ENCODE measurements at places on chromosomes 1 and 21. TPM values are rescaled to one million over a fixed set of nuclear protein-coding genes. Genes with fewer than 3 reads are reported as not detected.
A peak's percentile ranks its signal among the peaks of the same experiment; 100 is the strongest.

- H3K36me3 ChIP-seq, result no peaks in the 10 kb centered on the region
- no peak overlapping the region for H3K4me3 ChIP-seq
- H3K27me3 ChIP-seq, result no peaks in the 10 kb centered on the region
- H3K27ac ChIP-seq, result peak overlapping the region; percentile 45
These were observed 3.8 kb upstream of the ATP6V1G3 start for GRCh38 chr1:198544265-198544664.

DNA sequence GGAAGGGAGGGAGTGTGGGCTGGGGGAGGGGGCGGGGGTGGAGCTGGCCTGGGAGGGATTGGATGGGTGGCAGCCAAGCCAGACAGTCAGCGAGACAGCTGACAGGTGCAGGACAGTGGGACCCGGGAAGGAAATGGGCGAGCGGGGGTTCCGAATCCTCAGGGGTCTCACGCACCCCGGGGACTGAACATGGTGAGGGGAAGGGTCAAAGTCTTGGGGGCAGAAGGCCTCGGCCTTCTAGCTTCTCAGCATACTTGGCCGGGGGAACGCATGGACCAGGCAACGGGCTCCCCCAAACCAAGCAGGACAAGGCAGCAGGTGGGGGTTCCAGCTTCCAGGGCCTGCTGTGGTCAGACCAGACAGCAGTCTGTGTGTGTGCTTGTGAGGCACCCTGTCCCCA is 23.1 kb downstream of the CASZ1 start:
- H3K27me3 ChIP-seq, result peaks cover 9% of the 10 kb centered on the region
- DNase-seq, result no peak
- no peaks in the 10 kb centered on the region for H3K4me1 ChIP-seq
- no peaks in the 10 kb centered on the region for H3K36me3 ChIP-seq
- H3K4me3 ChIP-seq, result no peak overlapping the region
- H3K27ac ChIP-seq, result no peak overlapping the region

DNA sequence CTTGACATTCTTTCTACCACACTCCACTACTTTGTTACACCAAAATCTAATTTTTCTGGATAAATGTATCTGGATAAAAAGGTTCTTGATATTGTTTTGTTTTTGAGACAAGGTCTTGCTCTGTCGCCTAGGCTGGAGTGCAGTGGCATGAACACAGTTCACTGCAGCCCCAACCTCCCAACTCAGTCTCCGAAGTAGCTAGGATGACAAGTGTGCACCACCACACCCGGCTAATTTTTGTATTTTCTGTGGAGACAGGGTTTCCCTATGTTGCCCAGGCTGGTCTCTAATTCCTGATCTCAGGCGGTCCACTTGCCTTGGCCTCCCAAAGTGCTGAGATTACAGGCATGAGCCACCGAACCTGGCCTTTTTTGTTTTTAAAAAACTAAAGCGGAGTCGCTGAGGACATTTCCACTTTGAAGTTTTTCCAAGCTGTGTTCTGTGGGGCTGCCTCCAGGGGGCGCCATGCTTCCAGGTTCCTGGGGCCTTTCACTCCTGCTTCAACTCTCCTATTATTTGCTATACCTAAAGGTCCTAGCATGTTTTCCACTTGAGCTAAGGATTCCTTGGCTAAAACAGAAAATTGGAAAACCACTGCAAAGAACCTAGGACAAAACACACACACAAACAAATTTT is 14.1 kb upstream of the NCMAP start:
- no peaks in the 10 kb centered on the region for H3K27me3 ChIP-seq
- no peaks in the 10 kb centered on the region for H3K36me3 ChIP-seq
- H3K4me3 ChIP-seq, result no peak overlapping the region
- H3K4me1 ChIP-seq, result peaks cover 7% of the 10 kb centered on the region
- H3K27ac ChIP-seq, result no peak overlapping the region

BRDT gene
- total RNA-seq, result 0.43 TPM

GRCh38 chr1:89553157-89553556 is 28.5 kb downstream of the LRRC8B start:
- no peaks in the 10 kb centered on the region for H3K27me3 ChIP-seq
- H3K36me3 ChIP-seq, result no peaks in the 10 kb centered on the region
- H3K4me1 ChIP-seq, result peaks cover 20% of the 10 kb centered on the region
- peak overlapping the region; percentile 22 for H3K27ac ChIP-seq
- no peak for DNase-seq
- no peak overlapping the region for H3K4me3 ChIP-seq

GRCh38 chr1:198083549-198083948 is 73.2 kb upstream of the NEK7 start:
- no peaks in the 10 kb centered on the region for H3K36me3 ChIP-seq
- DNase-seq, result no peak
- H3K4me3 ChIP-seq, result no peak overlapping the region
- H3K27me3 ChIP-seq, result no peaks in the 10 kb centered on the region

SLC44A5 gene
- 0.28 TPM for total RNA-seq

GRCh38 chr1:1397839-1398523 is 1.2 kb downstream of the CCNL2 start:
- peaks cover 74% of the 10 kb centered on the region for H3K36me3 ChIP-seq
- peak overlapping the region; percentile 92 for H3K4me3 ChIP-seq
- no peaks in the 10 kb centered on the region for H3K27me3 ChIP-seq
- peaks cover 18% of the 10 kb centered on the region for H3K4me1 ChIP-seq
- no peak overlapping the region for H3K27ac ChIP-seq

DNA sequence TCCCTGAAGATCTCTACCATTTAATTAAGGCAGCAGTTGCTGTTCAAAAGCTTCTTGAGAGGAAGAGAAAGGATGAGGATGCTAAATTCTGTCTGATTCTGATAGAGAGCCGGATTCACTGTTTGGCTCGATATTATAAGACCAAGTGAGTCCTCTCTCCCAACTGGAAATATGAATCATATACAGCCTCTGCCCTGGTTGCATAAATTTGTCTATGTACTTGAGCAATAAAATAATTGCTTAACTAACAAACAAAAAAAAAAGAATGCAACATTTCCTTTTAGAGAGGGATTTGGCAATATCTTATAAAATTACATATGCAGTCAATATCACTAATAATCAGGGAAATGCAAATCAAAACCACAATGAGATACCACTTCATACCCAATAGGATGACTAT is 26.8 kb downstream of the ALDH9A1 start:
- H3K27me3 ChIP-seq, result no peaks in the 10 kb centered on the region
- peaks cover 42% of the 10 kb centered on the region for H3K36me3 ChIP-seq
- H3K4me1 ChIP-seq, result no peaks in the 10 kb centered on the region
- DNase-seq, result no peak
- H3K27ac ChIP-seq, result peak overlapping the region; percentile 9

ZNF683 gene
- 0.51 TPM for total RNA-seq

- no peak overlapping the region for H3K4me3 ChIP-seq
- no peaks in the 10 kb centered on the region for H3K27me3 ChIP-seq
- no peaks in the 10 kb centered on the region for H3K36me3 ChIP-seq
- DNase-seq, result no peak
These were observed 28.5 kb downstream of the IL12RB2 start for GRCh38 chr1:67336157-67336556.

DNA sequence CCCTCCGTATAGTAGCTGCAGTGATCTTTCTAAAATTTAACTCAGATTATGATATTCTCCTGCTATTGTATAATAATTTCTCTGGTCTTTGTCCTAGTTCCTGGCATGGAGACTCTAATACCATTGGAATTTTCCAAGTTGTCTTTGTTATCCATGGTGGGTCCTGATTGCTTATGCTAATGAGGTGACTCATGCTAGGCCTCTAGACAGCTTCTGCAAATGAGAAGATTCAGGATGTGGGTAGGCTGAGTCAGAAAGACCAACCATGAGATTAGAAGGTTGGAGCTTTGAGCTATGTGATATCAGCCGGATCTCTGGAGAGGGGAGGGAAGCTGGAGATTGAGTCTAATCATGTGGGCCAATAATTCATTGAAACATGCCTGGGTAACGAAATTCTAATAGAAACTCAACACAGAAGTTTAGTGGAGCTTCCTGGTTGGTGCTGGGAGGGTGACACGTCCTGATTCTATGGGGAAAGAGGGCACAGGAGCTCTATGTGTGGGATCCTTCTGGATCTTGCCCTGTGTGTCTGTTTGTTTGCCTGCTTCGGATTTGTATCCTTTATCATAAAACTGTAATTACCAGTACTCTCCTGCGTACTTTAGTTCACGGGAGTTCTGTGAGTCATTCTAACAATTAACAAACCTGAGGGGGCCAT is 73.2 kb upstream of the CNIH3 start:
- H3K27me3 ChIP-seq, result no peaks in the 10 kb centered on the region
- no peak for DNase-seq
- H3K4me1 ChIP-seq, result no peaks in the 10 kb centered on the region
- no peaks in the 10 kb centered on the region for H3K36me3 ChIP-seq
- no peak overlapping the region for H3K4me3 ChIP-seq
- no peak overlapping the region for H3K27ac ChIP-seq

DNA sequence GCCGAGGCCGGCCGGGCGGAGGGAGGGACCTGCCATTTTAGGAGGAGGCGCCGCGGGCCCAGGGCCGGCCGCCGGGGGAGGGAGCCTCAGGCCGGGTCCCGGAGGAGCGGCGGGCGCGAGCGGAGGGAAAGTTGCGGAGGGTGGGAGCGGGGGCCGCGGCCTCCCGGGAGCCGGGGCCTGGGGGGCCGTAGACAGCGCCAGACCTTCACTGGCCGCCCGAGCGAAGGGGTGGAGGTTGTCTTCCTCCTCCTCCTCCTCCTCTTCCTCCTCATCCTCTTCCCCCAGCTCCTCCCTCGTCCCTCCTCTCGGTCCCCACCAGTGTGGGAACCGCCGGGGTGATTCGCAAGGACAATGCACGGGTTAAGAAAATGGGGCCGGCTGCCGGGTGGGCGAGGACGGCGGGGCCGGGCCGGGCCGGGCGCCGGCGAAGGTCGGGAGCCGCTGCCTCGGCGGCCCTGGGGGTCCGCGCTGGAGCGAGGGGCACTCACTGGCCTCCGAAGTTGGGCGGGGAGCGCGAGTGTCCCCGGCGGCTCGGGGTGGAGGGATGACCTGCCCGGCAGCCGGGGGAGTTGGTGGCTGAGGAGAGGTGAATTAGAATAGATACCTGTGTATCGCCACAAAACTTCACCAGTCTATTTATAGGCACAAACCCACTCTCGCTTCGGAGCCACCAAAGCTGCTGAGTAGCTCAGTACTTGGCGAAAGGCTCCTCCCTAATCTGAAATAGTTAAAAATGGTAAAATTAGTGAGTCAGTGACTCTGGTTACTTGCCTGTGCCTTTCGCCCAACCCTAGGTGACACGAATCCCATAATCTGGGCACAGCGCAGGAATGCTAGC is 1.3 kb downstream of the DYRK1A start:
- H3K27me3 ChIP-seq, result no peaks in the 10 kb centered on the region
- peak overlapping the region; percentile 99 for H3K27ac ChIP-seq
- H3K4me1 ChIP-seq, result peaks cover 65% of the 10 kb centered on the region
- peak overlapping the region; percentile 57 for H3K4me3 ChIP-seq
- DNase-seq, result peak; percentile 90

AQP10 gene
- total RNA-seq, result 0.28 TPM

- DNase-seq, result peak; percentile 37
- H3K27ac ChIP-seq, result no peak overlapping the region
- H3K4me3 ChIP-seq, result no peak overlapping the region
- peaks cover 56% of the 10 kb centered on the region for H3K36me3 ChIP-seq
- peaks cover 32% of the 10 kb centered on the region for H3K4me1 ChIP-seq
These were observed 5.4 kb downstream of the PSEN2 start for GRCh38 chr1:226875641-226876295.

DNA sequence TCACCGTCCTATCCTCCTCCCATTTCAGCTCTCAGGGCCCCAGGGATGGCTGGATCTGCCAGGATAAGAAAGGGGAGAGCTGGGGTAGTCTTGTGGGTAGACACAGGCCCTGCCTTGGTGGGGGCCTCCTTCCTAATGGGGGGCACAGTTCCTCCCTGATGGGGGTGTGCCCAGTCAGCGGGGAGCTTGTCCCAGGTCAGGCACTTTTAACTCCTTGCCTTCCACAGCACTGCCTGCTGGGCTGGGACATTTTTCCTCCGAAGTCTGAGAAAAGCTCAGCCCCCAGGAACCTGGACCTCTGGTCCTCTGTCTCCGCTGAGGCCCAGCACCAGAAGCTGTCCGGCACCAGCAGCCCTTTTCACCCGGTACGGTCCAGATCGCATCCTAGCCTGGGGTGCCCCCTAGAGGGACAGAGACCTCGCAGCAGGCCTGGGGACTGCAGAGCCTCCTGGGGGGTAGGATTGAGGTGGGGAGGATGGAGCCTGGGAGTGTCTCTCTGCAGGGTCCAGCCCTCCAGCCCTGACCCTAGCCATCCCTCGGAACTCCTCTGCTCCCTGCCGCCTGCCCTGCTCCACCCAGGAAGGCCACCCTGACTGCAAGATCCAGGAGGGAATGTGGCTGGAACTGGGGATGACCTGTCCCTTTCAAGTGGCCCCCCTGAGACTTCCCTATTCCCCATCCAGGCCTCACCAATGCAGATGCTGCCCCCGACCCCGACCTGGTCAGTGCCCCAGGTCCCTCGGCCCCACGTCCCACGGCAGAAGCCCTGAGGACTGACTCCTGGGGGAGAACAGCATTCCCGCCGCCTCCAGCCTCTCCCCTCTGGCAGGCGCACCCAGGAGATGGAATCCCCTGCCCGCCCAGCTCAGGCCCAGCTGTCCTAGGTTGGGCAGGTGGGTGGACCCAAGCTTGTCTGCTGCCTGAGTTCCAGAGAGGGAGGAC is 12.0 kb downstream of the MIIP start:
- H3K36me3 ChIP-seq, result peaks cover 66% of the 10 kb centered on the region
- H3K27me3 ChIP-seq, result no peaks in the 10 kb centered on the region
- H3K27ac ChIP-seq, result no peak overlapping the region
- H3K4me3 ChIP-seq, result no peak overlapping the region
- peaks cover 29% of the 10 kb centered on the region for H3K4me1 ChIP-seq
- no peak for DNase-seq

DNA sequence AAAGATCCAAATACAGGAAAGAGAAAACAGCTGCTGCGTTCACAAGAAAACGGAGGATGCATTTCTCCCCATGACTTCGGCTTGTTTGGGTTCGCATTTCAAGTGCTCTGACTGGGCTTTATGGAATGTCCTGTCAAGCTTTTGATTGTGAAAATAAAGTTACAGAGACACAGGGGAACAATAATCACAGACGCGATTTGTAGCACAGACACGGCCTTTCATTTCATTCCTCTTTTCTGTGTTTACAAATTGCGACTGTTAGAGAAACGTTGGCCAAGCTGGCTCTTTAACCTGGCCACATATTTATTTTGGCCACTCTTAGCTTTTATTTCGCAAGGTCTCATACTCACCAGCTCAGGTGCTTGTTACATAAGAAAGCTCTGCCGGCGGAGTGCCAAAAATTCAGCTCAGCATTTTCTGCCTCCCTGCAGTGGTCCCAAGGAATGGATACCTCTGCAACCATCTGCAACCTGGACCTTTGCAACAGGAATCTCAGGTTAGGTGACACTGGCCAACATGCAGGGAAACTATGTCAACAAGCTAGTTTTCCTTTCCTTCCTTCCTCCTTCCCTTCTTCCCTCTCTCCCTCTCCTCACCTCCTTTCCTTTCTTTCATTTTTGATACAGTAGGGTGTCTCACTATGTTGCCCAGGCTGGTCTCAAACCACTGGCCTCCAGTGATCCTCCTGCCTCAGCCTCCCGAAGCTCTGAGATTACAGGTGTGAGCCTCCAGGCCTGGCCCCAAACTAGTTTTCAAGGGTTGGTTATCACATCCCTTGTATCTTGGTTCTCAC is 58.2 kb upstream of the SLC45A1 start:
- no peak for DNase-seq
- peaks cover 8% of the 10 kb centered on the region for H3K4me1 ChIP-seq
- no peaks in the 10 kb centered on the region for H3K36me3 ChIP-seq
- H3K27me3 ChIP-seq, result peaks cover 7% of the 10 kb centered on the region

All from spleen (tissue), 13 donors.